ENCODE measurements at places on chromosomes 4 and X. TPM values are rescaled to one million over a fixed set of nuclear protein-coding genes. Genes with fewer than 3 reads are reported as not detected.

GRCh38 chr4:79650217-79650616, 242.2 kb upstream of the GK2 start:
- DNase-seq, result no peak

DNA sequence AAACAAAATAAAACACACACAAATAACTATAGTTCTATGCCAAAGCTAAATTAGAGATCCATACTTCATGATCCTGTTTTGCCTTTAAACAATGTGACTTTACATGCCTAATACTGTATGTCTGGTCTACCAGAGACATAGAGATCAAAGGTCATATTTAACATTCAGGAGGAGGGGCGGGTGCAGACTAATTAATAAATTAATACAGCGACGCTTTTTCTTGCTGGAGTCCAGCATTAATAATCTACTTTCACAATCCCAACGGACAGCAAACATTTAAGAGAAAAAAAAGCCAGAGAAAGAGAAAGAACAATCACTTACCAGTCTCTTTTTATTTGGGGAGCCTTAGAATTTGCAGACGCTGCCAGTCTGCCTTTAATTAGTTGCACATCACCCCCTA, 509 bp downstream of the CXXC4 start:
- no peak for DNase-seq

- DNase-seq, result no peak
Measured at GRCh38 chr4:43394976-43395375, 502.5 kb downstream of the GRXCR1 start.

DNA sequence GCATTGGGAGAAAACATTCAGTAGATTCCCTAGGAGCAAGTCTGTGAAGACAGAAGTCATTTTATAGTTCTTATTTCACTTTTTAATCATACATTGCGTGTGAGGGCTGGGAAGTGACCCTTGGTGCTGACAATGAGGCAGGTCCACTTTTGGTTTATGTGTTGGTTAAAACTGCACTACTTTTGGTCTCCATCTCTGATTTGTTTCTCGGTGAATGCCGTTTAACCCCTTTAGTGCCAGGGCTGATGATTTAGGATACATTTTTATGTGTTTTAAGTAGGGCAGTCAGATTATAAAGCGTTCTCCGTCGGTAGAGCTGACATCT, 110.4 kb downstream of the AFF1 start:
- no peak for DNase-seq

DNA sequence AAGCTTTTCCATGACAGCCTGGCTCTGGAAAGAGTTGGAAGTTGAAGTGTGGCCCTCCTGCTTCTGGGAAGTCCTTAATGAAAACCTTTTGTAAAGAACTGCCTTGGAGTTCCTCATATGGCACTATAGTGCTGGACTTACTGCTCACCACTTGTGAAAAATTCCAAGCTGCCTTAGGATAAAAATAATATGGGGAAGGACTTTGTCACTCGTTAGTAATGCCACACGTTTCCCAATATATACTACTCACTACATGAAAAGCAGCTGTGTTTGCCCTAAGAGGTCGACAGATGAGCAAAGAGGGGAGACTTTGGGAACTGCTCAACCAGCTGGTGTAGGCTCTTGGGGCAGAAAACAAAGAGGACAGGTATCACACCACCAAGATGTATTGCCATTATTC, 11.7 kb downstream of the OPHN1 start:
- no peak for DNase-seq

DNA sequence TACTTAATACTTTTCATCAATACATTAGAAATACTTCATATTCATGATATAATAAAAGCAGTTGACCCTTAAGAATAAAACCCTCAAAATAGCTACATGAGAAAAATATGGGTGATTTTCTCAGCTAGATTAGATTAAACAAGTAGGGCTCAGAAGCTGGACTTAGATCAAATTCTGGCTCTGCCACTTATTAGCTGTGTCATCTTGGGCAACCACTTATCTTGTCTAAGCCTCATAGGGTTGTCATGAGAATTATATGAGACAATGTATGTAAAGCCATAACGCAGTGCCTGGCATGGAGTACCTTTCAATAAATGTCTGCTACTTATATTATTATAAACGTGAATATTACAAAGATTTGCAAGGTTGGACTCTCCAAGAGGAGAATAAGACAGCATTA, 84.3 kb upstream of the PGRMC2 start:
- no peak for DNase-seq

DNA sequence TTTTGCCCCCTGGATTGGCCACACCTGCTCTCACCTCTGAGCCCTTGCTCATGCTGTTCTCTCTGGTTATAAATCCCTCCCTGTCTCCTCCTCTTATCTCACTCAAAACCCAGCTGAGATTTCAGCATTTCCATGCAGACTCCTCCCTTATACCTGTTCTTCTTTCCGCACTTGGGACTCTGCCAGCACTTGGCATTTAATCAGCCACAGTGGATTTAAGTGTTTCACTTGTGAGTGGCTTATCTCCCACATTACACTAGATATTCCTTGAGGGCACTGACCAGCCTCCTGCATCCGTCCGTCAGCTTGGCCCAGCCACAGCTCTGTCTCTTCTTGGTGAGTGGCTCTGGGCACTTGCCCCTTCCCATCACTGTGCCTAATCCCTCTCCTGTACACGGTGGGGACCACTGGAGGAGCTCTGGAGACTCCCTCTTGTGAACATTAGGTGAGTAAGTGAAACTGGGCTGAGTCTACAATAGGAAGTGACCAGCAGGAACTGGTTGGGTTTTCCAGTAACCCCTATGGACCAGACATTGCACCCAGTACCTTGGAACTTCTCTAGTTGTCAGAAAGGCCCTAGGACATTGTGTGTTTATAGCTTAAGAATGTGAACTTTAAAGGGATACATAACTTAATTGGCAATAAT, 19.9 kb downstream of the FGFBP1 start:
- DNase-seq, result no peak

DNA sequence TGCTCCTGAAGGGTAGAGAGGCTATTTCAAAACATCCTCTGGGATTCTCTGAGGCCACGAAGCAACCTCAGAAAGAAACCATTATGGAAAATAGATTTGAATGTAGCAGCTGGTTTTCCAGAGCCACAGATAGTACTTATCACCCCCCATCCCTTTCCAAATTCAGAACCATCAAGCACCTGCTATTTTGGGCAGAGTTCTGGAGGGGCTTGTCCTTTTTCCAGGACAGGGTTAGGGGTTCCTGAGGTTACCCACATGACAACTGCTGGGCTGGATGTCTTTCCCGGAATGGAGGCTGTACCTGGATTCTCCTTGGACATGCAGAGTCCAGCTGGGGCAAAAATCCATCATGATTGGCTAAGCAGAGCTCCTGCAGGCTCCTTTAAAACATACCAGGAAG, 22.0 kb upstream of the ZXDA start:
- no peak for DNase-seq

DNA sequence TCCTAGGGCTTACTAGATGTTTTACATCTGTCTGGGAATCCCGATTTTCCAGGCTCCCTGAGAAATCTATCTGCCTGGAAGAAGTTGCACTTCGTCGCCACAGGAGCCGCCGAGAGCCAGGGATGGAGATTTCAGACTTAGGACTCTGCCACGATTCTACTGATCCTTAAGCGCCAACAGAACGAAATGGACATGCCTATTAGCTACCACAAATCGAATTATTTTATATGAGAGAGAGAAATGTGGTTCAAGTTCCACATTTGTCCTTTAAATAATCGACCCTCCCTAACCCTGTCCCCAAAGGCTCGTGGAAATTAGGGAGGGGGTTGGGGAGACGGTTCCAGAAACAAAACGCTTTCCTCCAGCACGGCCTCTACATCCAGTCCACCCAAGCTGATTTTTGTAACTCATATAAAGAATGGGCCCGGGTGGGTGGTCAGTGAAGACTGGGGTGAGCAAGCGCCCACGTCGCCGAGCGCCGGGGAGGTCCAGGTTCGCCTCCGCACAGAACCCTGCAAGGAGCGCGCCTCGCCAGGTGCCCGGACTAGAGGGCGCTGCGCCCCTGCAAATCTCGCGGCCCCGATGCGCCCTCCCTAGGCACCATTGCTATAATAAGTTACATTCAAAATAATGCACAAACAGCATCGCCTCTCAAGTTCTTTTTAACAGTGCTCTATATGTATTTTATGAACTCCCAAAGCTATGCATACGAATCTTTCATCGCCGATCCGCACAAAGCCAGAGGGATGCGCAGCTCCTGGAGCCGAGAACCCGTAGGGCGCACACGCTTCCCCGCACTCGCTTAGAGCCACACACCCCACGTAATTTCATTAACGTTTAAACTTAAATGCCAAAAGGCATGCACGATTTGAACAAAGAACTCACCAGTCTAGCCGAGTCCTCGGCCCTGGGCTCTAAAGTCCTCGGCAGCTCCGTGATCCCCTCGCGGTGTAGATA, 2.1 kb upstream of the FAT1 start:
- DNase-seq, result peak; percentile 98

GRCh38 chr4:81356621-81357020, 115.1 kb downstream of the RASGEF1B start:
- no peak for DNase-seq

- no peak for DNase-seq
Measured at GRCh38 chr4:89562746-89563145, 255.1 kb upstream of the GPRIN3 start.

GRCh38 chr4:52579602-52580272, 79.4 kb downstream of the USP46 start:
- DNase-seq, result no peak

DNA sequence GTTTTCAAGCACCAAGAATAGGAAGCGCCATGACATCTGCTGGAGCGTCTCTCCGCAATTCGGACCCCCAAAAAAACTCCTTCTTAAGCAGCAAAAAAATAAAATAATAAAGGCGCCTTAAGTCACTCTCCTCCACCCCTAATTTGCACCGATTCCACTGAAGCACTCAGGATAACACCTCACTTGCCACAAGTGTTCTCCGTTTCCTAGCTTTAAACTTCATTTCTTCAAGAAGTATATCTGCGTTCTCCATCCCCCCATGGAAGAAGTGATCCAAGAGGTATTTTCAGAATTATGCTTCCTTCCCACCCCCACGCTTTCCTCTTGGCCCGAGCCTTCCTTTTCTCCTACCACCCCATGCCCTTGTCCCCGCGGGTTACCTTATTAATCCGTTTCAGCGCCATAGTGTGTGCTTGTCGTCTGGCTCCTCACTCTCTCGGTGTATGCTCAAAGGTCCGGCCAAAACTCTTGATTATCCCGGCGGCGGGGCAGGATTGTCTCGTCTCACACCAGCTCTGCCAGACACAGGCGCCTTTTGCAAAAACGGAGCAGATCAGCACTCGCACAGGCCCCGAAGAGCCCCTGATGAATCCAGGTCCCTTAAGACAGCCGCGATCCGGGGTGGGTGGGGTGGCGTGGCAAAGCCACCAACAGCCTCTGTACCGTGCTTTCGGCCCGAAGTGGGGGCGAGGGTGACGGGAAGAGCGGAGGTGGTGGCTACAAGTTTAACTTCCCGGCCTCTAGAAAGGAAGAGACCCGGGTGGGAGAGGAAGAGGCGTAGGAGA, 1.1 kb downstream of the UBE2D3 start:
- no peak for DNase-seq

DNA sequence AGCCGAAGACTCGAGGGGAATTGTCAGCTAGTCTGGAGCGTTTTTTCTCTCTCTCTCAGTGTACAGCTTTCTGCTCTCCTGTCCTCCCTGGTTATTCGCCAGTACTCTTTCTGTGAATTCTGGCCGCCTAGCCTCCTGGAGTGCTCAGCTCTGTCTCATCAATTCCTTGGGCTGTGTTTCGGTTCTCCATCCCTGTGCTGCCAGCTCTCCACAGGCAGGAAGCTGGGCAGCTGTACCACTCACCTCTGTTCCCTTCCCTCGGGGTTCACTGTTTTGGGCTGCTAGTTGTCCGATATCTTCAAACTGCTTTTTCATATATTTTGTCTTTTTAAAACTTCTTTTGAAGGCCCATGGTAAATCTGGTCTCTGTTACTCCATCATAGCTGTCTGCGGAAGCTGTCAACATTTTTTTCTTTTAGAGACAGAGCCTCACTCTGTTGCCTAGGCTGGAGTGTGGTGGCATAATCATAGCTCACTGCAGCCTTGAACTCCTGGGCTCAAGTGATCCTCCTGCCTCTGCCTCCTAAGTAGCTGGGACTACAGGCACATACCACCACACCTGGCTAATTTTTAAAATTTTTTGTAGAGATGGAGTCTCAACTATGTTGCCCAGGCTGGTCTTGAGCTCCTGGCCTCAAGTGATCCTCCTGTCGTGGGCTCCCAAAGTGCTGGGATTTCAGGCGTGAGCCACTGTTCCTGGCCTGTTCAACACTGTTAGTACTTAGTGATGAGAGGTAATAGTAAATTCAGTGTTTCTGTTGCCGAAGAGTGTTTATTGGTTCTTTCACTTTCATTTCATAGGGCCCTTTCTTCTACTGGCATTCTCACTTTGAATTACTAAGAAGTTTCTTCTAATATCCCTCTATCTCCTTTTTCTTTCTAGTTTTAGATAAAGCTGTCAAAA, 18.6 kb downstream of the ZCCHC4 start:
- no peak for DNase-seq

- peak; percentile 81 for DNase-seq
Measured at GRCh38 chr4:43132010-43132582, 239.6 kb downstream of the GRXCR1 start.

DNA sequence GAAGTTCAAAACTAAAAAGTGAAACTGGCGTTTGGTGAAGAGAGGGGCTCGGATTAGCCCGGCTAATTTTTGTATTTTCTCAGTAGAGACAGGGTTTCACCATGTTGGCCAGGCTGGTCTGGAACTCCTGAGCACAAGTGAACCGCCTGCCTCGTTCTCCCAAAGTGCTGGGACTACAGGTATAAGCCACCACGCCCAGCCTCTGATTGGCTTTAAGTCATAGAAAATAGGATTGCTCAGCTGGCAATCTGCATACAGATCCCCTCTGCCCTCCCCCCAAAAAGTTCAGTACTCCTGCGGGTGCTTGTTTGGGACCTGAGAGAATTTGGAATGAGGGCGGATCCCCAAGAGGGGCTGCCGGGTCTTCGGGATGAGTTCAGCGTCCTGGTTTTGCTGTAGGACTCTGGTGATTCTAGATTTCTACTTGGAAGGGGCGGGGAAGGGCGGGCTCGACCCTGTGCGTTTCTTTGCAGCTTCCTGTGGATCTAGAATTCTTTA, 537 bp upstream of the PRKX start:
- DNase-seq, result no peak

GRCh38 chr4:26813698-26814097, 46.9 kb upstream of the STIM2 start:
- no peak for DNase-seq

- DNase-seq, result no peak
Measured at GRCh38 chr4:17096692-17097091, 198.2 kb upstream of the LDB2 start.

- DNase-seq, result no peak
Measured at GRCh38 chrX:131812847-131813825, 210.0 kb upstream of the STK26 start.

GRCh38 chr4:52367282-52367830, 291.7 kb downstream of the USP46 start:
- no peak for DNase-seq

The FDCSP gene
- total RNA-seq, result not detected

The FAT4 gene
- total RNA-seq, result 27.9 TPM

The PDCL2 gene
- not detected for total RNA-seq

The HMX1 gene
- not detected for total RNA-seq

The CT83 gene
- total RNA-seq, result not detected

The SLC7A11 gene
- total RNA-seq, result 46.3 TPM

The PLAC8 gene
- 0.72 TPM for total RNA-seq

The ERCC6L gene
- total RNA-seq, result 0.59 TPM

The HEPH gene
- total RNA-seq, result 64.5 TPM

The FAM184B gene
- total RNA-seq, result under 0.01 TPM

The GNRHR gene
- total RNA-seq, result not detected
